Occipital lobe (tissue), 3 donors: ENCODE measurements at places on chromosomes 7 and 10. TPM values are rescaled to one million over a fixed set of nuclear protein-coding genes. Genes with fewer than 3 reads are reported as not detected.

DNA sequence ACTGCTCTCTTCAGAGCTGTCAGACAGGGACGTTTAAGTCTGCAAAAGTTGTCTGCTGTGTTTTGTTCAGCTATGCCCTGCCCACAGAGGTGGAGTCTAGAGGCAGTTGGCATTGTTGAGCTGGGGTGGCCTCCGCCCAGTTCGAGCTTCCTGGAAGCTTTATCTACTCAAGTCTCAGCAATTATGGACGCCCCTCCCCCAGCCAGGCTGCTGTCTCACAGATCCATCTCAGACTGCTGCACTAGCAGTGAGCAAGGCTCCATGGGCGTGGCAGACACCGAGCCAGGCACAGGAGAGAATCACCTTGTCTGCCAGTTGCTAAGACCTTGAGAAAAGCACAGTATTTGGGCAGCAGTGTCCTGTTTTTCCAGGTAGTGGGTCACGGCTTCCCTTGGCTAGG, 98.1 kb downstream of the SDHAF3 start:
- no peak for DNase-seq

GRCh38 chr7:151631570-151631952, 111.9 kb upstream of the RHEB start:
- DNase-seq, result no peak

DNA sequence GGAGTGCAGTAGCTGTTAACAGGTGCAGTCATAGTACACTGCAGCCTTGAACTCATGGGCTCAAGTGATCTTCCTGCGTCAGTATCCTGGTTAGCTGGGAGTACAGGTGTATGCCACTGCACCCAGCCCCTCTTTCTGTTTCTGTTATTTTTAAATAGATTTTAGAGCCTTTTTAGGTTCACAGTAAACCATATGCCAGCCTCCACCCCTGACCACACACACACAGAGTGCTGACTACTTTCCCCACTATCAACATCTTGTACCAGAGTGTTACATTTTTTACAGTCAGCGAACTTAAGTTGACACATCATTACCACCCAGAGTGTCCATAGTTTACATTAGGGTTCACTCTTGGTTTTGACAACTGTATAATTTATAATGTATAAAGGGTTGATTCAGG, 32.1 kb downstream of the MARCHF5 start:
- DNase-seq, result no peak

- DNase-seq, result no peak
These were observed 5.9 kb upstream of the MAPK8 start for GRCh38 chr10:48300556-48300955.

- no peak for DNase-seq
These were observed 280.3 kb downstream of the USP6NL start for GRCh38 chr10:11331046-11331577.

Gene DUS4L
- total RNA-seq, result 17.9 TPM

Gene BLNK
- total RNA-seq, result 0.78 TPM

Gene ACTL6B
- total RNA-seq, result 109 TPM
